ACHN (cell line): ENCODE measurements at places on chromosomes 12 and 14.

DNA sequence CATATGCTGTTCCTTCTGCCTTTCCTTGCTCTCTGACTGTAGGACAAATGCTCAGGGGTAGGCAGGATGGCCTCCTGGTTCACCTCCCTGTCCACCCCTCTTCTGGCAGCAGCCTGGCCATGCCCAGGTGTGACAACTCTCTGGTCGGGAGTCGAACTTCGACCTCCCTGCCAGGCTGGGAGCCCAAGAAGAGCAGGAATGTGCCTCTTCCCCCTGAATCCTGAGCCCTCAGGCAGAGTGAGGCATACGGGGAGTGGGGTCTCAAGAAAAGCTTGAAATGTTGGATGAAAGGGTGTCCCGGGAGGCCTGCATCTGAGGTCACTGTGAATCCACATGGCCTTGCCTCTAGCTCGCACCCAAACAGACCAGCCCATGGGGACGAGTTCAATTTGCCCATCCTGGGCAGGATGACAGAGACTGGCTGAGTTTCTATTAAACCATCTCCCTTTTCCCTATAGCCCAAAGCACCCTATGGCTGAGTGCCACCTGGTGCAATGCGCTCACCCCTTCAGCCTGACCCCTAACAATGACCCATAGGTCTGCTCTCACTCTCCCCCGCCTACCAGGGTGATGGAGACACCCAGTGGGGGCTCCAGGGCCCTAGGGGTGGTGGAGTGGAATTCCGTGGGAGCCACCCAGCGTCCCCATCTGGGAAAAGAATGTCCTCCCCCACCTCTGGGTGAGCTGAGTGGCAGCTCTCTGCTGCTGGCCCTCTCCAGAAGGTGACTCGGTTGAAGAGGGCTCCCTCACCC lies 52.9 kb upstream of the DIO3 start:
- DNase-seq: no peak

DNA sequence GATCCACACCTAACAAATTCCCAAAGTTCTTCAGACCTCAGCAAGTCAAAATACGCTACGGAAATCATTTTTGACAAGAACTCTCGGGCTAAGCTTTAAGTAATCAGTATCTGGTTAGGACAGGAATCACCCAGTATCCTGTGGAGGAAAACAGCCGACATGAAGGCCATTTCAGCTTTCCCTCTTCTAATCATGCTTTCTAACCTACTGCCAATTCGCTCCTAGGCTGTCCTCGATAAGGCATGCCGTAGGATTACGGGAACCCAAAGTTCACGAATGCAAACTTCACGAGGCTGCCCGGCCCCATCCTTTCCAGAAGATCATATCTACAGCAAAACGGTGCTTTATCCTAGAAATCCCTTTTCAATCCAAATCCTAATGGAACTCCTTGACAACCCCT lies 81.8 kb upstream of the PTPRB start:
- no peak for DNase-seq

GRCh38 chr14:103488960-103489359 lies 33.7 kb downstream of the CKB start:
- no peak for DNase-seq

DNA sequence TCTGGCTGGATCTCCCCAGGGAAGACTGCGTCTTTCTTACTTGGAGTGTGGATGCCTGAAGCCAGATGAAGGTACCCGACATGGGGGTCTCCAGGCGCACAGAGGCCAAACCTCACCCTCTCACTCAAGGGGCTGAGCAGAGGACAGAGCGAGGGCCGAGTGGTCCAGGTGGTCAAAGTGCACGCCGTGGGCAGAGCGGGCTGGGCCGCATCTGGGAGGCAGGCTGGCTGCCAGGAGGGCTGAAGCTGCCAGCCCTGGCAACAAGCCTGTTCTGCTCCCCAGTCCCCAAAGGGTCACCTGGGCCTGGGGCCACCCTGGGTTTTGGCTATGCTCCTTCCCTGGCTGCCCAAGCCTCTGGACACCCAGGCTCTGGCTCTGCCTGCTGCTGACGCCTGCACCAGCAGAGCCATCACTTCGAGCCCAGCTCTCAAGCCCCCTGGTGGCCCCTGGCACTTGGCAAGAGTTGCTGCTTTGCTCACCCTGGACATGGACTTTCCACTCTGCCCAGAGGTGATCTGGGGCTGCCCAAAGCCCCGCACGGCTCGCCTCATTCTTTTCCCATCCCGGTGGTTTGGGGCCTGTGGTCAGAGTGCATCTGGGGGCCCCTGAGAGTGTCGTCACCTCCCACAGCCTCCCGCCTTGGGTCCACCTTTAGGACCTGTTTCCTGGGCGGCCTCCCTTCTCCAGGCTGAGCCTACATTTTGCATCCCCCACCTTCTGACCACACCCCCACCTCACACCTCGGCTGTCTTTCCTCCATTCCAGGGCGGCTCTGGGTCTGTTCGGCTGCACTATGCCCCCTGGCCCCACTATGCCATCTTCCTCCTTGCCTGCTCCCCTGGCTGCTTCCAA lies 2.8 kb downstream of the ADSS1 start:
- DNase-seq: no peak

- peak; percentile 91 for DNase-seq
These were observed 32.7 kb upstream of the FBLN5 start for GRCh38 chr14:91980157-91980556.

GRCh38 chr14:100592972-100593371 lies 5.8 kb upstream of the BEGAIN start:
- no peak for DNase-seq

- DNase-seq: no peak
These were observed 228.3 kb downstream of the NTF3 start for GRCh38 chr12:5660238-5660637.

DNA sequence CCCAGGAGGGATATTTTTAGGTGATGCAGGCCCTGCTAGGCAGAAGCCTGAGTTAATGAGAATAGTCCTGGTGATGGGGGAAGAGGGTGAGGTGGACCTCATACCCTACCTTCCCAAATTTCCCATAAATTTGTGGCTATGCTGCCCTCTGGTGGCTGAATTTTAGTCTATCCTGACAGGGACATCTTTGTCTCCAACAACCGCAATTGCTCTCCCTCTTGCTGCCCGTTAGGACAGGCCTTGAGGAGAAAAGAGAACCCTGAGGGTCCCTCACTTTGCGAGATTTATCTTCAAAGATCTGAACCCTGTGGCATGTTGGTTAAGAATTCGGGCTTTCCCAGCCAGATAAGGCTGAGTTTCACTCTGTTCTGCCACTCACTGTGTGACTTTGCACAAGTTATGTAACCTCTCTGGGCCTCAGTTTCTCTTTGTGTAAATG lies 9.8 kb upstream of the ZNF385A start:
- DNase-seq: peak; percentile 68

DNA sequence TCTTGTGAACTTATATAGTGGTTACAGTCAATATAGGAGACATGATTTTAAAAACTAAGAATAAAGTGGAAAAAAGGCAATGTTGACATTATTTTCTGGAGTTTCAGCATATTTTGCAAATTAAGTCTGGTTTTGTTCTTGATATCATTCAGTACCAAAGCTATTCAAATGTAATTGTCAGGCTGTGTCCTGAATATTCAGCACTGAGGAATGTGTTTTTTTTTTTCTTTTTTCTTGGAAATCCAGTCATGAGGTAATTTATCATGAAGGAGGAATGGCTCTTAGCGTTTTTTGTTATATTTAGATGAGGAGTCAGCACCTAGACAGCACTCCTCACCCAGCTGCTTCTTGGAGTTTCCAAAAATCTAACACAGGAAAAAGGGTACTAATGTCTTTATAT lies 225.5 kb downstream of the CCDC91 start:
- DNase-seq: peak; percentile 77

DNA sequence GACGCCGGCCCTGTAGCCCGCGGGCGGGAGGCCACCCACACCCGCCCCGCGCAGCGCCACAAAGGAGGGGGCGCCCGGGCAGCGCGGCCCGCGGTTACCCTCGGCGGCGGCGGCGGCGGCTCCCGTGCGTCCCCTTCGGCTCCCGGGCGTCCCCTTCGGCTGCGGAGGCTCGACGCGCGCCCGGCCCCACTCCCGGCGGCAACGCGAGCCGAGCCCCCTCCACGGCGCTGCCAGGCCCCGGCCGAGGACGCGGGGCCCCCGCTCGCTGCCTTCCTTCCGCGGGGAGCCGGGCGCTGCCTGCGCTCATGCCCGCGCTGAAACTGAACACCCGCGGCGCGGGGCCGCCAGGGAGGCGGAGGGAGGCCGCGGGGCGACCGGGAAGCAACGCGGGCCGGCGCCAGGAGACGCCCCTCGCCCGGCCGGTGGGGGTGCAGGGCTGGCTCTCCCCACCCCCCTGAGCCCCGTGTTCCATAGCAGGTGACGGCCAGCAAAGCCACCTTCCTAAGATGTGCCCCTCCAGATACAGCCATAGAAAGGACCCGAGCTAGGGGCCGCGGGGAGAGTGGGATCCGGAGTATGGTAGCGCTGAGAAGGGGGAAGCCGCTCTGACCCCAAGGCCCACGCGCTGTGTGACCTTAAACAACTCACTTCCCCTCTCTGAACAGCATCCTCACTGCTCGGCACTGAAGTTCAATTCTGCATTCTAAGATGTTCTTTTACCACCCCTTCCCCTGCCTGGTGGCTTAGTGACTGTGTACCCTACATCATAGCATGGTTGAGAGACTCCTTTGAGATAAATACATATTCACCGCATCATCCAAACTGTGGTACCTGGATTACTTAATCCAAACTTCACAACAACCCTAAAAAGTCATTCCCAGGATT lies 42.8 kb downstream of the KDM2B start:
- DNase-seq: peak; percentile 27

DNA sequence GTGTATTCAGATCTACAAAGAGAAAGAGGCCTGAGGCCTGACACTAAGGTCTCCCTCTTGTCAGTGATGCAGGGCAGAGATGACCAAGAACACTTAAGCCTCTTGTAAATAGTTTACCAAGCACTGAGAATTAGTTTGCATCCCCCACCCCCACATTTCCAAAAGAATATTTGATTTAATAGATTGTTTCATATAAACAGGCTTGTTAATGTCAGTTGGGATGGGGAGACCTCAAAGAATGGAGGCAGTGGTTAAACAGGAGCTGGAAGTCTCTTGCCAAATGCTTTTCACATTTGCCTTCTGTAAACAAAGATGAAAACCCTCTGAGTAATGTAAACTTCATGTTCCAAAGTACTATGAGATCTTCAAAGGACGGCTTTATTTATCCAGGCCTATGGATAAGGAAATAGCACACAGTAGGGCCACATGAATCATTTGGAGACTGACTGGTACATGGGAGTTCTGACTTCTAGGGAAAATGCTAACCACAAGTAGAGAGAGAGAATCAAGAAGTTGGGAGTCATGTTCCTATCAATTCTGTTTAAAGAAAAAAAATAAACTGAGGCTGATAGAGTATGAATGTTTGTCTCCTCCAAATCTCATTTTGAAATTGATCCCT lies 234.7 kb downstream of the ANO2 start:
- no peak for DNase-seq

DNA sequence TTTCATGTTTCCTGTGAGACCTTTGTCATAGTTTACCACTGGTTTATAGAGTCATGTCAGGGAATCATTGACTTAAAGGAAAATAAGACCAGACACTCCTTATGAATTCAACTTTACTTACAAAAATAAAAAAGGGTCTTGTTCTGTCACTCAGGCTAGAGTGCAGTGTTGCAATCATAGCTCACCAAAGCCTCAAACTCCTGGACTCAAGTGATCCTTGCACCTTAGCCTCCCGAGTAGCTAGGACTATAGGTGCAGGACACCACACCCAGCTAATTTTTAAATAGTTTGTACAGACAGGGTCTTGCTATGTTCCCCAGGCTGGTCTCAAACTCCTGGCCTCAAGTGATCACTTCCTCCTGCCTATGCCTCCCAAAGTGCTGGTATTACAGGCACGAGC lies 19.0 kb downstream of the SLC41A2 start:
- DNase-seq: no peak
